ENCODE measurements at places on chromosomes 4 and X.

GRCh38 chrX:123487669-123488068, 245.2 kb downstream of the THOC2 start:
- no peak for DNase-seq

GRCh38 chrX:50813843-50814661, at the start of gene SHROOM4:
SHROOM4 (minus strand) TSS chrX:50814194; CDS start chrX:50814018, 176 bp downstream.
- DNase-seq, result peak; percentile 81

DNA sequence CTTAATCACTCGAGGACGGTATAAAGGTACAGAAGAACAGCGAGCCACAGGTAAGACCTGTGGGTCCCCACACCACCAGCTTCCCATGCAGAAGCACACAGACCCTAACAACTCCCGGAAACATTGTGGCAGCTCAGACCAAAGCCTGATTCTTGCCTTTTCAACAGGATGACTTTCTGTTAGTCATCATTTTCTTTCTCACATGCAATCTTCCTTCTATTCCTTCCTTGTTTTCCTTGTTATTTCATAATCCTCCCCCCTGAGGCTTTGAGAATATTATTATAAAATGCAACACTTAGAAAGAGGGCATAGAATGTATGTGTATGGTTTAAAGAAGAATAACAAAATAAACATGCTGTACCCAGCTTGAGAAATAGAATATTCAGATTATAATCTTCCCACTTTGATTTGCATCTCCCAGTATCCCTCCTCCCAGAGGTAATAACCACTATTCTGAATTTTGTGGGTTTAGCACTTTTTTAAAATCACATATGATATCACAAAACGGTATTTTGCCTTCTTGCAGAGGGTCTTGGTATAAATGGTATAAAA, 100.9 kb downstream of the FHDC1 start:
- no peak for DNase-seq

DNA sequence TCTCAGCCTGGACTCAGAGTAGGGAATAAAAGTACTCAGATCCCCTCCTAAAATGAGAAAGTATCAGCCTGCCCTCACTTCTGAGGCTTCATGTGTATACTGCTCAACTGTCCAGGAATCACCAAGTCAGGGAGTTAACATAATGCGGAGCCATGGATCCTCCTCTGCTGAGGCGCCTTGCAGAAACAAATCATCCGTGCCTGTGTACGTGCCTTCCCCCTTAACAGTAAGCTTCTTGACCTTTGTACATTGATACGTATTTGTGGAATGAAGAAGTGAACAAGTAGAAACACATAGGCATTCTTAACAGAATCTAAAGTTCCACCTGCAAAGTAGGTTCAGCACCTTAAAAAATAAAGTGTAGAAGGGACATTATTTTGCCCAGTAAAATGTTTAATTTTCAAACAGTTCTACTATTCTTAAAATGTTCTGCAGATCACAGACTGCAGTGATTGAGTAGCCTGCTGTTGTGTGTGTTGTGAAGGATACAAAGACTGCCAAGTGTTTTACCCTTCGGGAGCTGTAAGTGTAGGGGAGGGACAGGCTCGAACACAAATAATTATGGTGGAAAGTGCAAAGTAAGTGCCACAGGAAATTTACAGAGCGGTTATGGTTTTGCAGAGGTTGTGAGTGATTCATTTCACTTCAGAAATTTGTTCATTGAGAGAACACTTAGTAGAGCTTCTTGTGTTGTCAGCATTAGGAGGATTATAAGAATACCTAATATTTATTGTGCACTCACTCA, 61.9 kb downstream of the ARHGAP10 start:
- no peak for DNase-seq

DNA sequence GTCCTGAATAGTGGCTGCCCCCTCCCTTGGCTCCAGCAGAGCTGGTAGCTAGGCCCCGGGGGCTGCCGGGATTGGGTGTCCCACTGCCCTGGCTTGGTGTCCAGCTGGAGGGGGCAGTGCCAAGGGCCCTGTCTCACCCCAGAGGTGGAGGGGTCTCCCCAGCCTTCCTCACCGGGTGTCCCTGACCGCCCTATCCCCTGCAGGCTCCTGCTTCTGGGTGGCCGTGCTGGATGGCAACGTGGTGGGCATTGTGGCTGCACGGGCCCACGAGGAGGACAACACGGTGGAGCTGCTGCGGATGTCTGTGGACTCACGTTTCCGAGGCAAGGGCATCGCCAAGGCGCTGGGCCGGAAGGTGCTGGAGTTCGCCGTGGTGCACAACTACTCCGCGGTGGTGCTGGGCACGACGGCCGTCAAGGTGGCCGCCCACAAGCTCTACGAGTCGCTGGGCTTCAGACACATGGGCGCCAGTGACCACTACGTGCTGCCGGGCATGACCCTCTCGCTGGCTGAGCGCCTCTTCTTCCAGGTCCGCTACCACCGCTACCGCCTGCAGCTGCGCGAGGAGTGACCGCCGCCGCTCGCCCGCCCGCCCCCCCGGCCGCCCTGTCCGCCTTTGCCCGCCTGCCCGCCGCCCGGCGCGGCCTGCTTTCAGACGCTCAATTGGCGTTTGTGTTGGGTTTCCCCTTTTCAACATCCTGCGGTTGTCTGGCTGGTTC, 4.6 kb downstream of the NAT8L start:
- no peak for DNase-seq

- no peak for DNase-seq
Measured at GRCh38 chr4:87053802-87054767, 119.3 kb downstream of the AFF1 start.

DNA sequence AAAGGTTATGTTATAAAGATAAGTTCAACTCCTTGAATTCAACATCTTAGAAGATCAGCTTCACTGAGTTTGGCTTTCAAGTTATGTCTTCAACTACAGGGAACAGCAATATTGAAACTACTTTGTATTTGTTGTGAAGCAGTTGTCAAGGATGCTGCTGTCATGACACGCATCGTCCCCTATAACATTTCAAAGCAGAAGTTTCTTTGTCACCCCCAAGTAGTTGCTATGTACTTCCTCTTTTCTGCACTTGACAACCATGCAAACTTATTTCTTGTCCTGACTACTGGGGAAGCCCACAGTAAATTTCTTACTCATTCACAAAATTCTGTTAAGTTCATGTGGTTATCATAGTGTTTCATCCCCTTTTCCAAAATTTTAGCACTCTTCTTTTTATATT, 14.3 kb downstream of the ANTXR2 start:
- no peak for DNase-seq

- no peak for DNase-seq
Measured at GRCh38 chr4:100206850-100207249, 16.6 kb upstream of the DDIT4L start.

- DNase-seq, result no peak
Measured at GRCh38 chr4:119284876-119285780, 36.8 kb downstream of the FABP2 start.

- no peak for DNase-seq
Measured at GRCh38 chr4:592825-593520, 16.9 kb upstream of the TMEM271 start.

- no peak for DNase-seq
Measured at GRCh38 chrX:126376465-126376864, 176.1 kb downstream of the DCAF12L1 start.

GRCh38 chr4:143225167-143225566, 40.5 kb downstream of the USP38 start:
- no peak for DNase-seq

DNA sequence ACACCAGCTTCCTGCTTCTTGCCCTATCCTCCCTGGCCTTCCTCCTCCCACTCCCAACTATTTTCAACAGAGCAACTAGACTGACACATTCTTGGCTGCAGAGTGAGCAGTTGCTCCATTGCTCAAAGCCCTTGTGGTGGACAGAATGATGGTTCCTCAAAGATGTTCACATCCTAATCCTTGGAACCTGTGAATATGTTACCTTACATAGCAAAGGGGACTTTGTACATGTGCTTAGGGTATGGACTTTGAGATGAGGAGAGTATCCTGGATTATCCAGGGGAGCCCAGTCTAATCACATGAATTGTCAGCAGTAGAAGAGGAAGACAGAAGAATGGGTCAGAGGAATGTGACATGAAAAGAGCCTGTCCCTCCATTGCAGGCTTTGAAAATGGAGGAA, 24.9 kb upstream of the HOPX start:
- DNase-seq, result no peak

GRCh38 chrX:19887911-19888879, 795 bp upstream of the SH3KBP1 start:
- DNase-seq, result peak; percentile 56

GRCh38 chr4:74368596-74368995, 3.7 kb downstream of the EREG start:
- no peak for DNase-seq

GRCh38 chrX:124829930-124830329, 483.6 kb downstream of the SH2D1A start:
- DNase-seq, result no peak

- no peak for DNase-seq
Measured at GRCh38 chr4:124943938-124944337, 231.4 kb upstream of the ANKRD50 start.

DNA sequence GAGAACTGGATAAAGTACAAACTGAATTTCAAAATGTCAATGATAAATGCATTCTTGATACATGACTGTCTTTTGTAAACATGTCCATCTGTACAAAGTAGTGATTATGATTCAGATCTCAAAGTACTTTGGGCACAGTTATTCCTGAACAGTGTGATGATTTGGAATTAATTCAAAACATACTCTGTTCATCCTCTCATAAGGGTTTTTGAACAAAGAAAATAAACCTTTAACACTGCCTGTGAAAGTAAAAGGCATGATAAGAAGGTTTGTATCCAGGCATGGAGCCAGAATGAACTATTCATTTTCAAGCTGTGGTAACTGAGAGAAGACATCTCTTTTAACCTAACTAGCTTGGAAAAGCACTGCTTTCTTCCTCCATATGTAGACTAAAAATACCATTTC, 883 bp upstream of the KLHL4 start:
- DNase-seq, result no peak

DNA sequence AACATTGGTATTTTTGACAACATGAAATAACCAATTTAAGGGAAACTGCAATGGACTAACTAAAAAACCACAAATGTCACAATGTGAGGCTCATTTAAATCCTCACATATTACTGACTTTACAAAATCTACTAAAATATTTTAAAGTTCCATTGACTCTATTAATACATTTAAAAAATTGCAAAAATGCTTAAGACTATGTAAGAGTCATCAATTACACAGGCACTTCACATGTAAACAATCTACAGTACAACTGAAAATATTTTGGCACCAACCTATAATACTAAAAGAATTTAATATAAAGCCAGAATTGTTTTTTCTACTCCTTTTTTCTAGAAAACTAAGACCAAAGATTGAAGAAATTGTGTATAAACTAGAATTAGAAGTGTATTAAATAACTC, 76.8 kb upstream of the RBMXL3 start:
- no peak for DNase-seq

DNA sequence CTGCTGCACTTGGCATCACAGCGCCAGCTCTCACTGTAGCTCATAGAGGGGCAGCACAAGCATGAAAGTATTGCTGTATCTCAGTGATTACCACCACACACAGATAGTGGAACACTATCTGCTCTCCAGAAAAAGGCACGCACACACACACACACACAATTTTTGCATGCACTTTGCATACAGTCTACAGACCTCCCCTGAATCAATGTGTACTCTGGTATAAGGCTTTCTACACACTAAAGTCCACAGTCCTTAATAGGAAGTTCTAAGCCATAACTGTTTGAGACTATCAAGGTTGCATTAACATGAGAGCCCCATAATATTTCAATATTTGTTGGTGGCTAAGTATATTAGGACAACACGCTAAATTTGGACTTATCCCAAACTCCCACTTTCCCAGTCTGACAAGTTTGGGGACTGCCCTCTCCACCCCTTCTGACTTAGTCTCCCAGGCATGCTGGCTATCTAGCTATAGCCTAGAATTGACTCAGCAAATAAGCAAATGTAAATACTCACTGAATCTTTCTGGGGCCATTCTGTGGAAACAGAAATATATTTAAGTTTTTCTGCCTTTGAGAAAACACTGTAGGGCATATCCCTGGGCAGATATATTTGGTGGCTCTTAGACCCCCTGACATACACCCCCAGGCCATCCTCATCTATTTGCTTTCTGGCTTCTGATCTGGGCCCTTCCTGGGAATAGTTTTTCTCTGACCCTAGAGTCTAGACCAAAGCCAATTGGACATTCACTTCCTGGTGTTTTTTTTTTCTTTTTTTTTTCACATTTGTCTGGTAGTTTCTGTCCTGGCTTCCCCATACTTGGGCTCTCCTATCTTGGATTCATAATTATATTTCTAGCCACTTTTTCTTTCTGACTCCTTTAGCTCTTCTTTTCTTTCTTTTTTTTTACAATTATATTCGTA, 36.4 kb upstream of the CT47C1 start:
- DNase-seq, result no peak

DNA sequence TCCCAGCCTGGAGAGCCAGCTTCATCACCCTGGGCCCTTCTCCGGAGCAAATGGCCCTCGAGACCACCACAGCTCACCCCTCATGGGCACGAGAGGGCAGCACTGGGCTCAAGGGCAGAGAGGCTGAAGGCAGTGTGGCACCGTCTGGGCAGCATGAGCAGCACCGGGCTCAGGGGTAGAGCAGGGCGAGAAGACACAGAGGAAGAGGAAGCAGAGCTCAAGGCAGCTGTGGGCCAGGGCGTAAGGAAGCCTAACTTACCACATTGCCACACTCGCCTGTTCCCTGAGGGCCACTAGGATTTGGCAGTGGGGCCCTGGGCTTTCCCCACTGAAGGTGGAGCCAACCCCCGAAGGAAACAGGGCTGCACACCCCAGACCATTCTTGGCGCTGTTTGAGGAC, 15.5 kb downstream of the ZNF185 start:
- no peak for DNase-seq

GRCh38 chr4:36081185-36081584, 163.1 kb downstream of the ARAP2 start:
- DNase-seq, result no peak

DNA sequence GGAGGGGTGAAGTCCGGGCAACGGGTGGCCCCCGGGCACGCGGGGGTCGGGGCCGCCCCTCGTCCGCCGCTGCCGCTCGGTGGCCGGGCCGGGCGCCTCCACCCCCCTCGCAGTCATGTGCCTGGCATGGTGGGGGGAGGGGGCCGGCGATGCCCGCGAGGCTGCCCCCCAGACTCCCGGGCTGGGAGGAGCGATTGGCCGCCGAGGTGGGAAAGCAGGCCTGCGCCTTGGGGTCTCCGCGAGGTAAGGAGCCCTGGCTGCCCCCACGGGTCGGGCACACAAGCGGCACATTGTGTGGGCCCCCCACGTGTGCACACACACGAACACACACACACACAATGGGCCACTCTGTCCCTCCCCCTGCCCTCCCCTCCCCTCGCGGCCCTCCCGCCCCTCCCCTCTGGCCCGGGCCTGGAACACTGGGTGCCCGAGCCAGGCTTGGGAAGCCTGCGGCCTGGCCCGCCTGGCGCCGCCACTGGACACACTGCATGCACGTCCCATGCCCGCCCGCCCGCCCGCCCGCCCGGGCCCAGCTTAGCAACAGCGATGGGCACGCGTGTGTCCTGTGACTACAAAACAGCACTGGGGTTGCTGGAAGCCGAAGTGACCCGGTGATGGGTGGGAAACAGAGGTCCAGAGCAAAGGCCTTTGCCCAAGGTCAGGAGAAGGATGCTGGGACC, 1.3 kb downstream of the SLC6A8 start:
- DNase-seq, result no peak

- no peak for DNase-seq
Measured at GRCh38 chr4:4875147-4875546, 15.7 kb downstream of the MSX1 start.

Measured in hindlimb muscle (tissue), 1 donor.